ENCODE measurements at places on chromosomes 13 and 19. TPM values are rescaled to one million over a fixed set of nuclear protein-coding genes. Genes with fewer than 3 reads are reported as not detected.

Gene KLHL1
- 0.28 TPM for total RNA-seq

Gene ZNF229
- total RNA-seq = 7.0 TPM

Gene UBE2L5
- total RNA-seq = 5.2 TPM

Gene ADGRE1
- 1.2 TPM for total RNA-seq

Gene LRRC8E
- 4.8 TPM for total RNA-seq

Gene SLITRK6
- total RNA-seq = 2.6 TPM

Gene GMIP
- 10.2 TPM for total RNA-seq

Gene ZIM2
- 5.2 TPM for total RNA-seq

Gene ZNF540
- total RNA-seq = 3.1 TPM

Gene CASP14
- total RNA-seq = 0.09 TPM

Gene GYS1
- 47.3 TPM for total RNA-seq

- no peak for DNase-seq
Observed at GRCh38 chr13:113364901-113365582, 1.1 kb upstream of the GRTP1 start.

DNA sequence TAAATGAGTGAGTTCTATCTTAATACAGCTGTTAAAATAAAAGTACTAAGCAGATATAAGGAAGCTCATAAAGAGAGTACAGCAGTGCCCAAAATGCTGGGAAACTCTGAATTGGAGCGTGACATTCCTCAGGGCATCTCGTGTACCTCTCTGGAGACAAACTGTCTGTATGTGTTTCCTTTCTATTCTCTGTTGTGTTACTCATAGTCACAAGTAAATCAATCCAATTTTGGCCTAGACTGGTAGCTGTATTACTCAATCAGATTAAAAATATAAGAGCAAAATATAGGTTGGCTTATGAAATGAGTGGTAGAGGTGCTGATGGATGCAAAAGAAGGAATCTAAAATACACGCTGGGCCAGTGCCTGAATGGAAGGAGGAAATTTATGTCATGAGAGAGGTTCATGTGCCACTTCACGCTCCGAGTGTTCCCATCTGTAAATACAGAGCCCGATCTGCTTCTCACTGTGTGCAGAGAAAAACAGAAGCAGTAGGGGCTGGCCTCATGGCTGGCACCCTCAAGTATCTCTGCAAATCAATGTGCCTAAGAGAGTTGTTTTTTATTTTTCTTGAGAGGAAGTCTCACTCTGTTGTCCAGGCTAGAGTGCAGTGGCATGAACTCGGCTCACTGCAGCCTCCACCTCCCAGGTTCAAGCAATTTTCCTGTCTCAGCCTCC, 58.7 kb upstream of the RGCC start:
- no peak for DNase-seq

DNA sequence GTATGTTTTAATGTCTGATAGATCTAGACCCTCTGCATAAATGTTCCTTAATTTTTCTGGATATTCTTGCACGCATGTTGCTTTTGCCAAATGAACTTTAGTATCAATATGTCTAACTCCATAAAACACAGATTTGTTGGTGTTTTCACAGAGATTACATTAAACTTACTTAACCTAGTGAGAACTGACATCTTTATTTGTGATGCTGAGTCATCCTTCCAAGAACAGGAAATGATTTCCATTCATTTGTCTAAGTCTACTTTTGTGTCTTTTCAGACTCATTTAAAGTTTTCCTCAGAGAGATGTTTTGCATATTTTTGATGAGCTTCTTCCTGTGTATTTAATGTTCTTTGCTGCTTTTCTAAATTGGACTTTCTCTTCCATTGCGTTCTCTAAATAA, 184.0 kb downstream of the SLC7A1 start:
- no peak for DNase-seq

GRCh38 chr19:38105574-38105973, 118.4 kb downstream of the DPF1 start:
- DNase-seq = no peak

- no peak for DNase-seq
Observed at GRCh38 chr13:41365631-41366030, 54.6 kb downstream of the NAA16 start.

DNA sequence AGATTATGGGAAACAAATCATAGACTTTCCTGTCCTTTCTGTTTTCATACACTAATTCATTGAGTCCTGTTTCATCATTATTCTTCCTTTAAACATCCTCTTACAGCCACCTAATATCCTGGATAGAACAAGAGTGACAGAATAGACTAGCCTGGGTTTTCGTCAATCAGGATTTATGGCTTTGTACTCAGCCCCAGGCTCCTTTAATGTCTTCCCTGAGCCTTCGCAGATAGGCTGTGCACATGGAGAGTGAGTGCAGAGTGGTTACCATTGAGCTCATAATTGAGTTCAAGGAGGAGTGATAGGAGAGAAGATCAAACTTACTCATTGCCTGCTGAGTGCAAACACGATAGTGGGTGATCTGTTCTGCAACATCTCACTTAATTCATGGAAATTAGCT, 304.9 kb downstream of the TDRD3 start:
- DNase-seq = no peak

DNA sequence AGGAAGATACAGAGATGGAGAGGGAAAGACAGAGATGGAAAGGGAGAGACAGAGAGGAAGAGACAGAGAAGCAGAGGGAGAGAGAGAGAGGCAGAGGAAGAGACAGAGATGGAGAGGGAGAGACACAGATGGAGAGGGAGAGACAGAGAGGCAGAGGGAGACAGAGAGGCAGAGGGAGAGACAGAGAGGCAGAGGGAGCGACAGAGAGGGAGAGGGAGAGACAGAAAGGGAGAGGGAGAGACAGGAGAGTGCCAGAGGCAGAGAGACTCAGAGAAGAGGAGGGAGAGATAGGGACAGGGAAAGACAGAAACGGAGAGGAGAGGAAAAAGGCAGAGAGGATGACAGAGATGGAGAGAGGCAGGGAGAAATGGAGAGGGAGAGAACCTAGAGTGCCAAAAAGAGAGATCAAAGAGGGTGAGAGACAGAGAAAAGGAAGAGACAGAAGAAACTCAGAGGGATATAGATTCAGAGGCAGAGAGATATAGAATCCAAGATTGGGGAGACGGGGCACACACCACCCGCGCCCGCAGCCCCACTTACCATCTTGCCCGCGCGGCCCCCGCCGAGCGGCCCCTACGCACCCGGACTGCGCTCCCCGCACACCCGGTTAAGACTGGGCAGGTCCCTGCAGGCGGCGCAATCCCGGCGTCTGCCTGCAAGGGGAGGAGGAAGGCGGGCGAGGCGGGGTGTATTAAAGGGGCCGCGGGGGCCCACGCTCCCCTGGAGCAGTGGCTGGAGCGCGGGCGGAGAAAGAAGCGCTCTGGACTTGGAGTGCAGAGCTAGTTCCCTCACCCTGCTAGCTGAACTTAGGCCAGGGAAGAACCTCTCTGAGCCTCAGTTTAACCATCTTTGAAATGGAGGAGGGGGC, 10.7 kb downstream of the TM6SF2 start:
- DNase-seq = no peak

GRCh38 chr19:40739030-40739839, 11.0 kb downstream of the ACTMAP start:
- no peak for DNase-seq

DNA sequence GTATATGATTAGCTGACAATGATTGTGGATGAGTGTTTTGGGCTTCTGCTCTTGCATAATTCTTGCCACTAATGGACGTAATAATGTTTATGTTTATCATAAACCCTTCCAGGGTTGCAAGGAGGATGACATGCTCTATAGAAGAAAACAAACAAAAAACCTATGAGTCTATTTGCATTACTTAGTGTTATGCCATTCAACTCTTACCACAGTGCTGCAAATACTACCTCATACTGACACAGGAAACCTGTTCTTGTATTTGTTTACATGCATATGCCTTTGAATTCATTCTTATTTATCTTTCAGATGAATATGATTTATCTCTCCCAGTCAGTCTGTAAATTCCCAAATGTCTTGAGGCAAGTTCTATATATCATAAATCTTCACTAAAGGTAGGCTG, 39.6 kb upstream of the FREM2 start:
- DNase-seq = no peak

GRCh38 chr13:97107815-97108529, 113.7 kb upstream of the OXGR1 start:
- no peak for DNase-seq

- no peak for DNase-seq
Observed at GRCh38 chr19:4597975-4598671, 38.6 kb upstream of the SEMA6B start.

GRCh38 chr19:54207983-54208783, 7.5 kb downstream of the RPS9 start:
- no peak for DNase-seq

GRCh38 chr19:3020321-3020960, 8.6 kb downstream of the TLE2 start:
- DNase-seq = no peak

DNA sequence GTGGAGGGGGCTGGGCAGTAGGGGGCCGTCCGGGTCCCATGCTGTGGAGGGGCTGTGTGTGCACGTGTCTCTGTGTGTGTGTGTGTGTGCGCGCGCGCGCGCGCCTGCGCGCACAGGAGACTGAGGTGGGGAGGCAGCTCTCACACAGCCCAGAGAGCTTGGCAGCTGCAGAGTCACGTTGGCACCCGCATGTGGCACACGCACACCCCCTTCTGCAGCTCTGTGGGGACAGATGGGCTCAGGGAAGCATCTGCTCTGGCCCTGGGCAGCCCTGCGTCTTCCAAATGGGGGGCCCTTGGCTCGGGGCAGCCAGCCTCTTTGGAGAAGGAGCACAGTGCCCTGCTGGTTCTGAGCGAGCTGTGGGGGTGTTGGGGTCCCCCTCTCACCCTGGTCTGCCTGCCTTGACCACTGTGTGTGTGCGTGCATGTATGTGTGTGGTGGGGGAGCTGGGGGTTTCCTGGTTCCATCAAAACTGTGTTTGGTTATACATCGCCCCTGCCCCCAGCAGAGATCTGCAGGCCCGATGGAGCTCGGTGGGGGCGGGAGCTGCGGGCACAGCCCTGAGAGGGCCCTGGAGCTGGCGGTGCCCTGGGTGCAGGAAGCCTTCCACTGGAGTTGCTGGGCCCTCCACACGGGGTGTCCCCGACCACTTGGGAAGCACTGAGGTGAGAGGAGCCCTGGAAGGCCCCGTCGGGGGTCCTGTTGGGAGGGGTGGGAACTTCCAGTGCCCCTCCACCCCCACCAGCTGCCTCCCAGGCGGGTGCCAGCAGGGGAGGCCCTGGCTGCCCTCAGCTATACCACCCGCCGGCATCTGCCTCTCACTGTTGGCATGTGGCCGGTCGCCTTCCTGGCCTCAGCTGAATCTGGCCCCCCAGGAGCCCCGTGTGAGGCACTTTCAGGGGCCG, 67.1 kb downstream of the KDM4B start:
- no peak for DNase-seq

- no peak for DNase-seq
Observed at GRCh38 chr19:35451338-35452096, 3.5 kb downstream of the FFAR2 start.

Measured in prostate gland (tissue), 2 donors.